Mesothelial cell of epicardium (in vitro differentiated cells): ENCODE measurements at places on chromosomes 7 and 10. TPM values are rescaled to one million over a fixed set of nuclear protein-coding genes. Genes with fewer than 3 reads are reported as not detected.

OPALIN gene
- not detected in 3 replicates for total RNA-seq

CTTNBP2 gene
- 10.8 to 12.1 TPM (median 11.7 TPM) in 3 replicates for total RNA-seq

RPEL1 gene
- not detected in 3 replicates for total RNA-seq

COL1A2 gene
- 2,538 to 2,739 TPM (median 2,734 TPM) in 3 replicates for total RNA-seq

SRI gene
- total RNA-seq, result 82.6 to 84.8 TPM (median 83.5 TPM) in 3 replicates

GPR22 gene
- not detected in 3 replicates for total RNA-seq

MKLN1 gene
- total RNA-seq, result 58.1 to 67.3 TPM (median 61.7 TPM) in 3 replicates

DNA sequence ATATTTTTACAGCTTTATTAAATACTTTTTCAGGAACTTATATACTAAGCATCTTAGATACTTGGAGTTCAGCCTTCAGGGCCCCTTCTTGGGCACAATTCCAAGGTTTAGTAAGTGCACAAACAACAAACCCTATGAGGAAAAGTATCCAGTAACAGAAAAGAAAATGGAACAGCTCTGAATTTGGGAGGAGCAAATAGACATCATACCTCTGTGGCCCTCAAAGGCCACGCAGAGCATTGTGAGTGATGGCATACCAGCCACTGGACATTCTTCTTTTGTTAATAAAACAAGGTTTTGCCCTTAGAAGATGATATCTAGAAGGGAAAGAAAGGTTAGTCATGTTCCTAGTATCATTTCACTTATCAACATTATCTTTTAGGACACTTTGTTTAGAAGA, 46.0 kb downstream of the ST7 start:
- H3K4me3 ChIP-seq, result no peak overlapping the region
- H3K27me3 ChIP-seq, result no peaks in the 10 kb centered on the region
- no peak overlapping the region for H3K27ac ChIP-seq

GRCh38 chr7:119925581-119926289, 347.2 kb upstream of the KCND2 start:
- H3K4me1 ChIP-seq, result no peaks in the 10 kb centered on the region
- no peak overlapping the region for H3K27ac ChIP-seq
- no peak overlapping the region for H3K4me3 ChIP-seq

- no peak for DNase-seq
- no peaks in the 10 kb centered on the region for H3K27me3 ChIP-seq
- H3K4me3 ChIP-seq, result no peak overlapping the region
- peak overlapping the region; percentile 50 for H3K27ac ChIP-seq
- H3K36me3 ChIP-seq, result no peaks in the 10 kb centered on the region
These were observed 29.2 kb upstream of the PROSER2 start for GRCh38 chr10:11793762-11794479.

DNA sequence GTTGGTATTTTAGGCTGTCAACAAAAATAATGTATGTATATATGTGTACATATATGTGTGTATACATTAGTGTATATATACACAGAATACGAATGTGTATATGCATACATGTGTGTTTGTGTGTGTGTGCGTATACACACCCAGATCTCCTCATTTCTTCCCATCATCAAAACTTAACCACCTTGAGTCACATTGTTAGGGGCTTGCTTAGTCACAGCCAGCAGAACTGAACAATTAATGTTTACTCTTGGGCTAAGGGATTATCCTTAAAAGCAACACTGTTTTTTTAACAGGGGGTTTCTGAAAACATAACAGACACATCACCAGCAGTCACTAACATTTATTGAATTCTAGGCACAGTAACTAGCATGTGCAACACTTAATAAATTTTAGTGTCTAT, 83.0 kb upstream of the ASAH2 start:
- no peak overlapping the region for H3K4me3 ChIP-seq
- no peaks in the 10 kb centered on the region for H3K4me1 ChIP-seq
- no peak for DNase-seq
- H3K36me3 ChIP-seq, result no peaks in the 10 kb centered on the region
- no peaks in the 10 kb centered on the region for H3K27me3 ChIP-seq
- no peak overlapping the region for H3K27ac ChIP-seq

DNA sequence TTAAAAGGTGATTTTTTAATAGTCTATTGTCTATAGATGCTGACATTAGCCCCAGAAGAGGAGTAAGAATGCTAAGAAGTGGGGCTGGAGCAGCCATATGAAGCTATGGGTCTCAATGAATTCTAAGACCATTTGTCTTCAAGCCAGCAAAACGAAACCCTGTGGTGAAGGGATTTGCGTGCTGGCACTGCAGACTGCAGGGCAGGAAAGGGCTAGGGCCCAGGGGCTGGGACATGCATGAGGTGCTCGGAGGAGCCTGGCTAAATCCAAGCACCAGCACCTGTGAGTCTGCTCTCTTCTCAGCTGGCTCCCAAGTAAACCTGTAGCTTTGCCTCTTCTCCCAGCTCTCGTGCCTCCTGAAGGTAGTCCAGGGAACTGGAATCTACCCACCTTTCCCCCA, 1.3 kb upstream of the NDST2 start:
- peaks cover 7% of the 10 kb centered on the region for H3K4me1 ChIP-seq
- H3K36me3 ChIP-seq, result peaks cover 15% of the 10 kb centered on the region
- no peak for DNase-seq
- no peak overlapping the region for H3K27ac ChIP-seq
- peak overlapping the region; percentile 61 for H3K4me3 ChIP-seq
